EH (cell line): ENCODE measurements at places on chromosomes 1 and 21.

GRCh38 chr1:47834326-47834725 is 162.9 kb downstream of the TRABD2B start:
- no peak for DNase-seq

DNA sequence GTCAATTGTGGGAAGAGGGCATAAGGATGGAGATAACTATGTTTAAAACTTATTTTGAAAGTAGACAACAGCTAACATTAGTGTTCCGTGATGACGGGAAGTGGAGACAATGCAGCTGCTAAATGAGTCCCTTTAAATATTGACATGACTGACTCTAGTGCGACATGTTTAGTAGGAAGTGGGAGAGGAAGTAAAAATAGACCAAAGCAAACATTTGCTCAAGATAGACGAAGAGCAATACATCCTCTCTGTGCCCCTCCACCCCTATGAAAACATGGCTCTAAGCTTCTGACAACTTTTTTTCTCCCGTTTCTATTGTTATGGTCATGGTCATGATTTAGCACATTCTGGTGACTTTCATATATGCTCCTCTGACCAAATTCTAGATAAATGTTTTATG is 60.0 kb upstream of the HMCN1 start:
- DNase-seq, result no peak

DNA sequence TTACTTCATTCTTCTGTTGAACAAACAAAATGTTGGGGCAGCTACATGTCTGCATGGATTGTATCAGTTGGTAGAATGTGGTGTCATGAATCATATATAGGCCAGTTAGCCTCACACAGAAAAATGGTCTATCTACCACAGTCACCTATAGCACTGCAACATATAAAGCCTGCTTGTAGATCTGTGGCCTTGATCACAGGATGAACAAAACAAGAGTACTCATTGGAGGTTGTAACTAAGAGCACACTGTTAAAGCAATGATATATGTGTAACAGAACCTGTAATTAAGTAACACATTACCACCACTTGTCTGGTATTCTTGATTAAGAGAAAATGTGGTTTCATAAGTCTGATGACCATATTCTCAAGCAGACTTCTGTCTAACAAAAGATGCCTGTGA is 167.3 kb upstream of the SGIP1 start:
- no peak for DNase-seq

- DNase-seq, result no peak
Observed at GRCh38 chr1:16126743-16127515, 28.9 kb downstream of the EPHA2 start.

DNA sequence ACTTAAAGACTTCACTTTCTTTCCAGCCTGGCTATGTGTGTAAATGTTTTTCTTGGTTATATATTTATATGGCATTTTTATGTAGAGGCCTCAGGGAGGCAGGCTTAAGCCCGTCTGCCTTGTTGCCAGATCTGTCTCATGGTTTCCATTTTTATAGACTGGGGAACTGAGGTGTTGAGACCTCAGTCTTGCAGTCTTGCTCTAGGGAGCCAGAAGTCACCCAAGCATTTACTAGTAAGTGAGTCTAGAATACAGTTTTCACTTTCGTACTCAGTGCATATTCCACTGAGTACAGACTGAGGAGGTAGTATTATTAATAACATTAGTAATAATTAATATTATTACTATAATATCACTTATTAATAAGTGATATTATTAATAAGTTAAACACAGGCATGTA is 161.4 kb downstream of the UCK2 start:
- no peak for DNase-seq

GRCh38 chr1:23651069-23651808 is 40.4 kb upstream of the RPL11 start:
- DNase-seq, result peak; percentile 66

DNA sequence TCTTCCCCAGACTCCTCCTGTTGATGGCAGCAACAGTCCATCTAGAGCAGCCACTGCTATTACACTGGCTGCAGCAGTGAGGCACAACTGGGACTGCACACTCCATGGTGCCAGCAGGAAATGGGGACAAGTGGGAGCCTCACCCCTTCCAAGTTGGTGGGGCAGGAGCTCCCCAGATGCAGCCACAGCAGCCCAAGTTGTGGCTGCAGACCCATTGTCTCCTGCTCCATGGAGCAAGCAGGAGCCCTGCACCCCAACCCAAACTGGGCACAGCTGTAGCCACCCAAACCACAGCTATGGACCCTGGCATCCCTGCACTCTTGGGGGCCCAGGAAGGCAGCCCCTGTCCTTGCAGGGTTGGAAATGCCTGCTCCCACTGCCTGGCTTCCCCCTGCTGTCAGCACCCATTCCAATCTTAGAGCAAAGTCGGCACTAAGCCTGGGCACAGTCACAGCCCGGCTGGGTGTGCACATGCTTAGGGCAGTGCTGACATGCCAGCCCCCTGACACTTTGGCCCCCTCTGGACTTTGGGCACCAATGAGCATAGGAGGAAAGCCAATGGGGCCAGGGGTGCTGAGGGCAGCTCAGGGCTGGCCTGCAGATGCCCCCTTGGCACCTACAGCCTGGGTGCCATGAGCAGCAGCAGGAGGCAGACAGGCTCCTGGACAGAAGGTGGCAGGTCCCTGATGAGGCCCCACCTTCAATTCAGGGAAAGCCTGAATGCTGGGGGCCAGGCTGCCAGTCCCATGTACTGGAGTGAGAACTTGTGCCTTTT is 44.0 kb downstream of the MATN1 start:
- DNase-seq, result peak; percentile 9

DNA sequence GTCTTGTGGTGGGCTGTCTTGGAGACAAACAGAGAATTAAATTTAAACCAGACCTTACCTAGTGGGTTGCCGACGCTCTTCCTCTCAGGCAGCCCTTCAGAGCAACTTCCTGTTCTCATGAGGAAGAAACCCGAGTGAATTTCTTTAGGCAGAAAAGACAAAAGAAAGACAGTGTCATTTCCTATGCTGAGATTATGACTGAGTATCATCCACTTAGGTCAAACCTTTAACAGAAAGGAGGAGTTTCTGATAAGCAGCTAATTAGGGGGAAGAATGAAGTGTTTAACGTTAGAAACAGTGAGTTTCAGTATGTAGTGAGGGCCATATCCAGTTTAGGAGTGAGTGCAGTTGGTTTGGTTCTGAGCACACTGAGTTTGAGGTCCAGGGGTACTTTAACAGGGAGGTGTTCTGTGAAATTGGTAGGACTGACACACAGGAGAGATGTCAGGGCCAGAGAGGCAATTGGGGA is 38.7 kb downstream of the FASLG start:
- DNase-seq, result no peak

- peak; percentile 64 for DNase-seq
Observed at GRCh38 chr1:192809307-192810252, 741 bp downstream of the RGS2 start.

- no peak for DNase-seq
Observed at GRCh38 chr1:91643431-91643830, 142.8 kb downstream of the CDC7 start.

- peak; percentile 96 for DNase-seq
Observed at GRCh38 chr1:210239349-210240111, 6.9 kb downstream of the SERTAD4 start.

- DNase-seq, result no peak
Observed at GRCh38 chr1:53272349-53272748, 34.0 kb upstream of the MAGOH start.

DNA sequence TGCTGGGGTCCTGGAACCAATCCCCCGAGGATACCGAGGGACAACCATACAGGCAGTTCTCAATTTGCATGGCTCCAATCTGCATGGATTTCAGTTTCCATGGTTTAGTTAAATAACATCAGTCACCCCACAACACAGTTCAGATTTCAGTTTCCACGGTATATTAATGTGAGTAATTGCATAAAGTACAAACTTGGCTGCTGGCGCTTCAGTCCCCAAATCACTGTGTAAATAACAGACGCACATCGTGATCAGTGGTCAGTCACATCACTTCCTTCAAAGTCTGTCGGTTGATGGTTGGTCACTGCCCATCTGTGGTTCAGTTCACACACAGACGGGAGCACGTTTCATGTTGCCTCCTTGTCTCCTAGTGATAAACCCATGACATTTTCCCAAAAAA is 66.4 kb upstream of the LPGAT1 start:
- DNase-seq, result no peak

- no peak for DNase-seq
Observed at GRCh38 chr1:36963006-36963405, 71.3 kb downstream of the GRIK3 start.

DNA sequence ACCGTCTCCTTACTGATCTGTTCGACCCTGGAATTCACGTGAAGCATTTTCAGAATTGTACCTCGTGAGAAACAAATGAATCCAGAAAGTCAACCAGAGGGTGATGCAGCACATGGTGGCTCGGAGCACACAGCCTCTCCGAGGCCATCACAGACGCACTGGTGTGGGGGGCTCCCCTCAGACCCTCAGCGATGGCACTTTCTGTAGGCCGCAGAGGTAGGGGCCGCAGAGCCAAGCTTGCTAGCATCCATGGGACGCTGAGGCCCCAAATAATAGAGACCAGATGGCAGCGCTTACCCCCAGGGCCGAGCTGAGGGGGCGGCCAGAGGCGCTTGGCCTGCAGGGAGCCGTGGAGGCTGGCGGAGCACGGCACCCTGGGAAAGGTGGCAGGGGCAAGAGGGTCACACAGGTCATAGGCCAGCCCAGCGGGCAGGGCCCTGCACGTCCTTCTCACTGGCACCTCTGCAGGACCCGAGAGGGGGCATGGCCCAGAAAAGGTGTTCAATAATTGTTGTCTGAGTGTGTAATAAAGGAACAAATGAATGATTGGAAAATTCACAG is 28.1 kb upstream of the COL6A2 start:
- DNase-seq, result no peak

- DNase-seq, result peak; percentile 78
Observed at GRCh38 chr1:219660666-219661463, 48.0 kb upstream of the ZC3H11B start.

GRCh38 chr1:168467452-168467851 is 76.3 kb downstream of the XCL2 start:
- peak; percentile 32 for DNase-seq

- DNase-seq, result no peak
Observed at GRCh38 chr1:100440075-100440809, 87.9 kb downstream of the CDC14A start.

DNA sequence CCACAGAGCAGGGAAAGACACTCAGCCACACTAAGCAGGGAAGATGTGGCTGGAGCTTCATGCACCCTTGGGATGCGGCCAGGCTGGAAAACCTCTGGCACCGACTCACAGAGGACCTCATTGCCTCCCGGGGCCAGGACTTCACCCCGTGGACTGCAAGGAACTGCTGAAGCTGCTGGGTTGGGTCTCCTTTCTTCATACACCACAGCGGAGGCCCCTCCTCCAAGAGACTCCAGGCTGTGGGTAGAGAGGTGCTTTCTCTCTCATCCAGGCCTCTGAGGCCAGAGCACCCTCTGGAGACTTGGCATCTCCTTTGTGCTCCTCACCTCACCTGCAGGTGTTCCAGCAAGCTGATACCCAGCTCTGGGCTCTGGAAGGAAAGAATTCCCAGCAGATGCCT is 76.0 kb upstream of the EDN2 start:
- no peak for DNase-seq

DNA sequence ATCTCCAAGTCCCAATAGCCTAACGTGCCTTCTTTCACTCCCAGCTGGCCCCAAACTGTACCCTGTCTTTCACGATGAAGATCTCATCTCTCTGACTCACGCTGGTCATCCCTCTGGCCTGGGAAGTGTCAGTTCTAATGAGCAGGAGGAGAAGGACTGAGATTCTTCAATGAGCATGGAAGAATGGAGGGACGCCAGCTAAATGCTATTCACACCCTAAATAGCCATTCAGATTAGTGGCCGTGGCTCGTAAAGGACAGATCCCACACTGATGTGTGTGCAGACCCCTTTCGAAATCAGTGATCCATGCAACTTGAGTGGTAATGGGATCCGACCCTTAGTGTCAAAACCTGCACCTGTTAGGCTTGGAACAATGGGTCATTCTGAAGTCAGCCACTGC is 75.9 kb upstream of the SMYD2 start:
- DNase-seq, result peak; percentile 8

DNA sequence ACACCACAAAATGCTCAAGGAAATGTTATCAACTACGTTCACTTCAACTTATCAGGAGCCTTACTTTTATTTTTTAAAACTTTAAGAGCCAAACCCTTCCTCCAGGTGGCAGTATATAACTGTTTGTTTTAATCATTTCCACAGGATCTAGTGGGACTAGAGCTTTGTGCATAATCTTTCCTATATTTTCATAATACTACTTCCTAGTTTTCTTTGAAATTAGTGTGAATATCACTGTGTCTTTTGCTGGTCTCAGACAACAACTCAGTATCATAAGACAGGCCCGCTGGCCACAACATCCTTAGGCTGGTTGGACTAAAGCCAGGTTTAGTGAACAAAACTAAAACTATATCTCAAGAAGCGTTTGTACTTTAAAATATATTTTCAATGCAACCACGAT is 145.5 kb downstream of the TIAM1 start:
- DNase-seq, result peak; percentile 39

GRCh38 chr1:11374748-11375110 is 101.7 kb downstream of the UBIAD1 start:
- no peak for DNase-seq
